ENCODE measurements at places on chromosomes 11 and 22.

DNA sequence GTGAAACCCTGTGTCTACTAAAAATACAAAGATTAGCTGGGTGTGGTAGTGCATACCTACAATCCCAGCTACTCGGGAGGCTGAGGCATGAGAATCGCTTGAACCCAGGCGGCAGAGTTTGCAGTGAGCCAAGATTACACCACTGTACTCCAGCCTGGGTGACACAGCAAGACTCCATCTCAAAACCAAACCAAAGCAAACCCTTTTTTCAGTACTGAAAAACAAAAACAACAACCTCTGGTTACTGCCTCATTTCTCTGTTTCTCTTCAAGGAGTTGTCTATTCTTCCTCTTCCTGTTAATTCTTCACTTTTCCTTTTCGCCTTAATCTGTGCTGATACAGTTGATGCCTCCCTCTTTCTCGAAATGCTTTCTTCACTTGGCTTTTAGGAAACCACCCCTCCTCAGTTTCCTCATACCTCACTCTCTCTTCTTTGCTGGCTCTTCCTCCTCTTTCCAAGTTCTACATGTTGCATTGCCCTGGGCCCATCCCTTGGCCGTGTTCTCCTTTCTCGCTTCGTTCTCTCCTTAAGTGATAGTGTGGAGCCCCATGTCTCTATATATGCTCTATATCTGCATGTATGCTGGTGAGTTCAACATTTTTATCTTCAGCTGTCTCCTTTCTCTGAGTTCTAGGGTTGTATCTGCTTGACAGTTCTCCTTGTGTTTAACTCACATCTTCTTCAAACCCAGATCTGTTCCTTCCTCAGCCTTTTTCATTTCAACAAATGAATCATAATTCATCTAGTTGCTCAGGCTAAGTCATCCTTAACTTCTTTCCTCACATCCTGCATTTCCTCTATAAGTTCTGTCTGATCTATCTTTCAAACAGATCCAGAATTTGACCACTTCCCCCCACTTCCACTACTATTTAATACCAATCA lies 37.1 kb downstream of the NUCB2 start:
- no peaks in the 10 kb centered on the region for H3K27me3 ChIP-seq
- no peak overlapping the region for H3K27ac ChIP-seq
- no peak overlapping the region for H3K4me3 ChIP-seq
- H3K36me3 ChIP-seq = no peaks in the 10 kb centered on the region
- DNase-seq = no peak

DNA sequence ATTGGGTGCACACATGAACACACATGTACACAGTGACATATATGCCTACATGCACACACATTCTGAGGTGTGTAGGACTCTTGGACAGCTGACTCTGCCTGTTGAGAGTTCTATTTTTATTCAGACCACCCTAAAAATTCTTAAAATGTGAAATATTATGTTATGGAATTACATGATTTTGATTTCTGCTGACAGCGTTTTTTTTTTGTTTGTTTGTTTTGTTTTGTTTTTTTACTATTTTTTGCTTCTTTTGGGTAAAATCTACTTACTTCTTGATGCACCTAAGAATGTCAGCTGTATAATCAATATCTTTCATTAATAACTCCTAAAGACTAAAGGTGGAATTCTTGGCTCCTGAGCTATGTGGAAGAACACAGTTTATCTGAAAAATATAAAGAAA lies 64.0 kb downstream of the ANO5 start:
- no peaks in the 10 kb centered on the region for H3K36me3 ChIP-seq
- no peaks in the 10 kb centered on the region for H3K4me1 ChIP-seq
- H3K4me3 ChIP-seq = no peak overlapping the region
- H3K27ac ChIP-seq = no peak overlapping the region
- no peak for DNase-seq

GRCh38 chr11:18312663-18313420 lies 9.1 kb downstream of the HPS5 start:
- H3K4me3 ChIP-seq = no peak overlapping the region
- H3K27me3 ChIP-seq = no peaks in the 10 kb centered on the region
- H3K27ac ChIP-seq = peak overlapping the region; percentile 95
- peaks cover 37% of the 10 kb centered on the region for H3K36me3 ChIP-seq
- no peak for DNase-seq
- peaks cover 22% of the 10 kb centered on the region for H3K4me1 ChIP-seq

- H3K27ac ChIP-seq = no peak overlapping the region
- peaks cover 6% of the 10 kb centered on the region for H3K36me3 ChIP-seq
- H3K27me3 ChIP-seq = no peaks in the 10 kb centered on the region
These were observed 18.4 kb downstream of the FAM118B start for GRCh38 chr11:126229858-126230540.

- H3K4me1 ChIP-seq = no peaks in the 10 kb centered on the region
- peaks cover 56% of the 10 kb centered on the region for H3K27me3 ChIP-seq
- no peaks in the 10 kb centered on the region for H3K36me3 ChIP-seq
- DNase-seq = no peak
- no peak overlapping the region for H3K4me3 ChIP-seq
- no peak overlapping the region for H3K27ac ChIP-seq
These were observed 2.7 kb upstream of the RTN4RL2 start for GRCh38 chr11:57457643-57458023.

GRCh38 chr22:49976439-49977175 lies 16.0 kb downstream of the PIM3 start:
- no peaks in the 10 kb centered on the region for H3K27me3 ChIP-seq
- H3K36me3 ChIP-seq = no peaks in the 10 kb centered on the region

DNA sequence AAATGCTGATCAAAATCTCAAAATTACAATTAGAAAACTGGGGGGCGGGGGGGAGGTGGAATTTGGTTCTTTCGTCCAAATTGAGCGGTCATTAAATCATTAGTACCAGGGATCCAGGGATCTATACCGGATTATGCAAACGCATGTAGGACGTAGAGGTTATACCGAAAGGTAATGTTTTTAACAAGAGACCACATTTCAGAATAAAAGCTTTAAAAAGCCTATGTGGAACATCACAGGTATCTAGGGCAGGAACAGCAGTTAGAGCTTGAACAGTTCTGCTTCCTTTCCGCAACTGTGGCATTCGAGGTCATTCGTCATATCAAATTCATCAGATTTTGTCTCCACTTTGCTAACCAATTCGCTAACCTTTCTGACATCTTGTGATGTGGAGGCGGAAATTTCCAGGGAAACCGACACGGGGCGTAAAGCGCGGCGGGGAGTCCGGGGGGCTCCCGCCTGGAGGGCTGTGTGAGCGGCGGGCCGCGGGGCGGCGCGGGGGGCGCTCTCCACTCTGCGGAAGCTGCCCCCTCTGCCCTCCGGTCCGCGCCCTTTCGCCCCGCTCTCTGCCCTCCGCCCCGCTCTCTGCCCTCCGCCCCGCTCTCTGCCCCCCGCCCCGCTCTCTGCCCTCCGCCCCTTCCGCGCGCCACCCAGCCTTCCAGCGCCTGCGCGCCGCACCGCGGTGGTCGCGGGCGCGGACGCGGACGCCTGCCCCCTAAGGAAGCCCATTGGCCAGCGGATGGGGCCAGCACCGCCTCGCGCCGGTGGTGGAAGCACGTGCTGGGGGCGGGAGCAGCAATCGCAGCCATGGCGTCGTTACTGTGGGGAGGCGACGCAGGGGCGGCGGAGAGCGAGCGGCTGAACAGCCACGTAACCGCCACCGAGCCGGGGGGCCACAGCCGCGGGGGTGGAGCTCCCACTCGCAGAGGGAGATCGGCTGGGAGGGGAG lies at the start of gene DDX25:
Gene DDX25 (plus strand): TSS at position 798 of the 949 bp plus-strand sequence. CDS start 10 bp downstream, at position 808.
- no peaks in the 10 kb centered on the region for H3K36me3 ChIP-seq
- no peaks in the 10 kb centered on the region for H3K4me1 ChIP-seq
- H3K4me3 ChIP-seq = peak within 1 kb of the TSS; percentile 71
- no peak within 1 kb of the TSS for H3K27ac ChIP-seq

GRCh38 chr11:61401573-61401972 lies 9.2 kb downstream of the TMEM216 start:
- H3K4me1 ChIP-seq = peaks cover 11% of the 10 kb centered on the region
- DNase-seq = no peak
- no peak overlapping the region for H3K27ac ChIP-seq
- H3K4me3 ChIP-seq = no peak overlapping the region
- no peaks in the 10 kb centered on the region for H3K36me3 ChIP-seq

DNA sequence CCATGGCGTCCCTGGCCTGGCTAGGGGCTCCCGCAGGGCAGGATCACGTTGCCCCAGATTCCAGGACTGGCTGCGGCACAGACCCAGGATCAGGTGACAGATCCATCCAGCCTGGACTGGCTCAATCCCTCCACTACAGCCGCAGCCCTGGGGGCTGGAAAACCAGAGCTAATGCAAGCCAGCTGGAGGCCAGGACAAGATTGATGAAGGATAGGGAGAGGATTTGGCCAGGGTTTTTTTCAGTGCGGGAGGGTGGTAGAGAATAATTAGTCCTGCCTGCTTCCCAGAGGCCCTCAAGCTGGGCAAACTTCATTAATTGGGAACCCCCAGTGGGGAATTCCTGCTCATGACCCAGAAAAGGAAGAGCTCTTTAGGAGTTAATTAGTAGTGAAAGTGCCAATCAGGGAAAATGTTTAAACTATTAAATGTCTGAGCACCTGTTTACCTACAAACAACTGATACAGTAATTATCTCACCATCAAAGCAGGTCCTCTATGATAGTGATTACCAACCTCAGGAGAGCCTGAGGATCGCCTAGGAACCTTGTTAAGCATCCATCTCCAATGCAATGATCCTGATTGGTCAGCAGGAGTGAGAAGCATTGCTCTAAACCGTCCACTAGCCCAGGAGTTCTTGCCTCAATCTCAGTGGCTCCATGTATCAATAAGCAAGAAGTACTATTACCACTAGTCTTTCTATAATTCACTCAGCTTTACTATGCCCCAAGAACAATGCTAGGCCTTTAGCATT lies 33.0 kb upstream of the MYOD1 start:
- H3K4me3 ChIP-seq = no peak overlapping the region
- H3K36me3 ChIP-seq = no peaks in the 10 kb centered on the region
- no peak overlapping the region for H3K27ac ChIP-seq

DNA sequence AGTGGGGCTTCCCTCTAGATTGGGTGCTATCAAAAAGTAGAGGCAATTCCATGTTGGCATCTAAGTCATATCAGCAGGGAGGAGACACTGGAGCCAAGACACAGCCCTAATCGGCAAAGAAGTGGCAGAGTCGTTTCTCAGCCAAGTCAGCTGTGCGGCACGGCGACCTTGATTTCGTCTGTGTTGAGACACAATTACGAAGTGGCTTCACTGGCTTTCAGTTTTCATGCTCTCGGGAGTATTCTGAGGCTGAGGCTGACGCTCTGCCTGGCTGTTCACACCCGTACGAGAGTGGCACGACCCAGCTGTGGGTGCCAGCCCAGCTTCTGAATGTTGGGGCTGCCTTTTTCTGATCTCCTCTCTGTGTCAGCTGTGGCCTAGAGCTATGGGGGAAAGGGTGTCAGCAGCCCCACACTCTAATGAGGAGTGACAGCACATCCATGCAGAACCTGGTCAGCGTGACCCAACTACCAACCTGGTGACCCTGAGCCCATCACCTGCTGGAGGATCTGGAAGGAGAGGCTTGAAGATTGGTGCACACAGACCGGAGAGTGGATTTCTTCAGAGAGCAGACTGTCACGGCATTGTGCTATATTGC lies 105.7 kb upstream of the TMEM45B start:
- no peak overlapping the region for H3K27ac ChIP-seq
- DNase-seq = no peak
- H3K4me1 ChIP-seq = no peaks in the 10 kb centered on the region
- H3K27me3 ChIP-seq = no peaks in the 10 kb centered on the region

DNA sequence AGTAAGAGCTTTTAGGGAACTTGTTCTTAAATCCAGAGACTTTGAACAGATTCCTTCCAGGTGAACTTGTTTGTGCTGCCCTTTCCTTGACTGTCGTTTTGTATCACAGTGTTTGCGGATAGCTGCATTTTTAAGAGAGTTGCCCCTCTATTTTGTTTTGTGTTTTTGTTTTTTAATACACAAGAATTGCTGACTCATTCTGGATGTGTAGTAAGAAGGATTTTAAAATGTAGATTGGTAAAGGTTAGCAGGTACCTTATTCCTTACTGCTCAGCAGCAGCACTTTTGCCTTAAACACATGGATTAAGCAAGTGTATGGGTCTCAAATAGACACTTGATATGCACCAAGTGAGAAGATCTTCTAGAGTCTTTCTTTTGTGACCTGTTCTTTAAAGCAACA lies 8.9 kb upstream of the APOA5 start:
- H3K4me3 ChIP-seq = no peak overlapping the region
- no peak for DNase-seq
- H3K4me1 ChIP-seq = no peaks in the 10 kb centered on the region
- no peaks in the 10 kb centered on the region for H3K36me3 ChIP-seq
- H3K27me3 ChIP-seq = no peaks in the 10 kb centered on the region
- H3K27ac ChIP-seq = no peak overlapping the region

- H3K36me3 ChIP-seq = peaks cover 79% of the 10 kb centered on the region
- no peak for DNase-seq
- H3K4me1 ChIP-seq = no peaks in the 10 kb centered on the region
These were observed 23.6 kb upstream of the MYRF start for GRCh38 chr11:61728940-61729219.

GRCh38 chr11:110984693-110985092 lies 260.8 kb upstream of the POU2AF2 start:
- no peak overlapping the region for H3K27ac ChIP-seq
- no peaks in the 10 kb centered on the region for H3K36me3 ChIP-seq
- no peak for DNase-seq
- H3K4me3 ChIP-seq = no peak overlapping the region
- H3K4me1 ChIP-seq = no peaks in the 10 kb centered on the region

- H3K27ac ChIP-seq = no peak overlapping the region
- DNase-seq = no peak
- H3K36me3 ChIP-seq = no peaks in the 10 kb centered on the region
- no peak overlapping the region for H3K4me3 ChIP-seq
- H3K4me1 ChIP-seq = no peaks in the 10 kb centered on the region
- no peaks in the 10 kb centered on the region for H3K27me3 ChIP-seq
These were observed 755.7 kb downstream of the KCNA4 start for GRCh38 chr11:29260939-29261705.

- no peaks in the 10 kb centered on the region for H3K4me1 ChIP-seq
- no peaks in the 10 kb centered on the region for H3K27me3 ChIP-seq
- H3K36me3 ChIP-seq = no peaks in the 10 kb centered on the region
These were observed 84.5 kb downstream of the AASDHPPT start for GRCh38 chr11:106161775-106162634.

GRCh38 chr22:21978564-21979386 lies 3.8 kb downstream of the TOP3B start:
- DNase-seq = no peak
- peaks cover 34% of the 10 kb centered on the region for H3K4me1 ChIP-seq
- H3K4me3 ChIP-seq = no peak overlapping the region
- peaks cover 13% of the 10 kb centered on the region for H3K36me3 ChIP-seq
- H3K27me3 ChIP-seq = no peaks in the 10 kb centered on the region

- no peaks in the 10 kb centered on the region for H3K4me1 ChIP-seq
- no peak overlapping the region for H3K27ac ChIP-seq
- H3K27me3 ChIP-seq = no peaks in the 10 kb centered on the region
These were observed 412.3 kb upstream of the KIRREL3 start for GRCh38 chr11:127412722-127413380.

GRCh38 chr11:3131330-3131941 lies 33.7 kb downstream of the OSBPL5 start:
- peaks cover 24% of the 10 kb centered on the region for H3K4me1 ChIP-seq
- H3K4me3 ChIP-seq = no peak overlapping the region
- no peak for DNase-seq
- no peaks in the 10 kb centered on the region for H3K27me3 ChIP-seq
- H3K27ac ChIP-seq = no peak overlapping the region
- peaks cover 28% of the 10 kb centered on the region for H3K36me3 ChIP-seq

Data from tibial nerve (tissue), 4 donors.